ENCODE measurements at places on chromosomes 2 and 18. TPM values are rescaled to one million over a fixed set of nuclear protein-coding genes. Genes with fewer than 3 reads are reported as not detected.

The SULT1C4 gene
- 27.5 TPM for total RNA-seq

DNA sequence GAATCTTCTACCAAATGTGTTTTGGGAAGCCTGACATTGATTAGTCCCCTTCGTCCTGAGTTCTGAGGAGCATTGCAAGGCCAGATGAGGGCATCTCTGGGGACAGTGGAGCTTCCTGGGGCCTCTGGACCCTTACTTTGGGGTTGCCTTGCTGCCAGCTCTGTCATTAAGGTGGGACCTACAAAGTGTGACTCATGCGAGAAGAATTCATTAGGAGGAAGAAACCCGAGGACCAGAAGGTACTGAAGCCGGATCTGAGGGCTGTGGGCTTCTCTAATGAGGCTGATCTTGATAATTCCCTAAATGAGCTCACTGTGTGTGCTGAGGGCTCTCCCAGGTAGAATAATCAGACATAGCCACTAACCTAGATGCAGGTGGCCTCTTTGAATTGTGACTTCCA lies 695 bp upstream of the SCYGR2 start:
- H3K27me3 ChIP-seq: peaks cover 6% of the 10 kb centered on the region
- no peak overlapping the region for H3K27ac ChIP-seq
- no peaks in the 10 kb centered on the region for H3K36me3 ChIP-seq
- no peak overlapping the region for H3K4me3 ChIP-seq
- H3K4me1 ChIP-seq: no peaks in the 10 kb centered on the region

GRCh38 chr2:167183931-167184330 lies 295.7 kb downstream of the XIRP2 start:
- DNase-seq: no peak
- no peak overlapping the region for H3K27ac ChIP-seq
- H3K4me1 ChIP-seq: no peaks in the 10 kb centered on the region
- no peak overlapping the region for H3K4me3 ChIP-seq
- no peaks in the 10 kb centered on the region for H3K27me3 ChIP-seq

DNA sequence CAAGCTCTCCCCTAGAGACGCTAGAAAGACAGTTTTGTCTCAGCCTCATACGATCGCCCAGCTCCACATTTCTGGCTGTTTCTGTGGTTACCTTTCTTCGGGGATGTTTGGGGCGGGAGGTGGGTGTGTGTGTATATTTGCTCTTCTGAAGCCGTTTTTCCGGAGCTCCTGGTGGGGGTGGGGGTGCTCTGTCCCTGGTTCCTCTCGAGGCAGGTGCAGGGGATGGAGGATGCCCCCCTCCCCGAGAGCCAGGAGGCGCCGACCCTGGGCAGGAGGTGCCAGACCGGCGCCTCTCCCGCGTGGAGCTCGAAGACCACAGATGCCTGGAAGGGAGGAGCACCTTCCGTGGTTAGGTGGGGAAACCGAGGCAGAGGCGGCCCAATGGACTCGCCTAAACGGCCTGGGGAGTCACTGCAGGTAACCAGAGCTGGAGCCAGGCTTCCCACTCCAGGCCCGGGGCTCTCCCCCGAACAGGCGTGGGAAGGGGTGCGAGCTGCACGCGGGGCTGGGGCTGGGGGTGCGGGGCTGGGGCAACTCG lies 694 bp upstream of the HPCAL1 start:
- H3K36me3 ChIP-seq: no peaks in the 10 kb centered on the region
- DNase-seq: no peak
- H3K27ac ChIP-seq: peak overlapping the region; percentile 78
- peaks cover 29% of the 10 kb centered on the region for H3K27me3 ChIP-seq
- peak overlapping the region; percentile 79 for H3K4me3 ChIP-seq
- H3K4me1 ChIP-seq: peaks cover 17% of the 10 kb centered on the region

- no peak overlapping the region for H3K27ac ChIP-seq
- H3K4me3 ChIP-seq: no peak overlapping the region
- no peak for DNase-seq
- H3K4me1 ChIP-seq: peaks cover 10% of the 10 kb centered on the region
- H3K36me3 ChIP-seq: no peaks in the 10 kb centered on the region
- H3K27me3 ChIP-seq: no peaks in the 10 kb centered on the region
Measured at GRCh38 chr2:166344286-166345113, 31.2 kb downstream of the SCN9A start.

Measured in type B pancreatic cell (in vitro differentiated cells).